ENCODE measurements at places on chromosomes 3 and 15. TPM values are rescaled to one million over a fixed set of nuclear protein-coding genes. Genes with fewer than 3 reads are reported as not detected.

ROBO1 gene
- 111 TPM for total RNA-seq

ATP11B gene
- 60.2 TPM for total RNA-seq

IL17RE gene
- total RNA-seq: 0.23 TPM

LOXL1 gene
- total RNA-seq: 143 TPM

TMEM207 gene
- total RNA-seq: not detected

PTPN9 gene
- total RNA-seq: 26.1 TPM

SCN5A gene
- 0.30 TPM for total RNA-seq

PAK6 gene
- total RNA-seq: 0.28 TPM

All from smooth muscle cell of the umbilical artery (primary cell).